ENCODE measurements at places on chromosomes 11 and 22.
A peak's percentile ranks its signal among the peaks of the same experiment; 100 is the strongest.

- DNase-seq = no peak
These were observed 49.7 kb upstream of the TTLL12 start for GRCh38 chr22:43236411-43237166.

DNA sequence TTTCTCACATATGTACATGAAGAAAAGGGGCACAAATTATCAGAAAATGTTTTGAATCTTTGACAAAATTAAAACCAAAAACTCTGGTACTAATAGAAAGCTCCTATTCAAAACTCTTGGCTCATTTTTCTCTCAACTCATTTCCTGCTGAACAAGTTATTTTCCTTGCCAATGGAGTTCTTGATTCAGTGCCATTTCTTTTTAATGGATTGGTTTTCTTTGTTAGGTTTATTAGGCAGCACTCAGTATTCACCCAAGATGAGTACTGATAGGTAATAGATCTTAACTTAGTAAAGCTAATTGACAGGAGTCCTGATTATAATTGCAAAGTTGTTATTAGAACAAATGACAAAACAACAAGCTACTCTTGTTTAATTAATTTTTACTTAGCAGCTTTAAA, 279.4 kb upstream of the PDGFD start:
- DNase-seq = peak; percentile 5

DNA sequence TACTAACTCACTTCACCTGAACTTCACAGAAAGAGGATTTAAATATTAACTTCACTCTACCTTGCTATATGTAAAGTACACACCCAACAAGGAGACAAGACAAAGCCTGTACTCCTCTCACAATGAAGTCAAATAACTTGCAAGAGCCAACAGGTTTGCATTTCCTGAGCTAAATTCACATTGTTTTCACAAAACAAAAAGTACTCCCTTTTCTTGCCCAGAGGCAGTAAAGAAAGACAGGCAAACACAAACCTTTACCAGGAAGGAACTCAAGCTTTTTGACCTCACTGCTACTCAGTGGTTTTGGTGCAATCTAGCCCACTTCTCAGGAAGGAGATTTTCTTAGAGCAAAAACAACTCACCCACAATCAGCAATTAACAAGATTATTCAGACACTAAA, 15.7 kb downstream of the USP28 start:
- DNase-seq = no peak

DNA sequence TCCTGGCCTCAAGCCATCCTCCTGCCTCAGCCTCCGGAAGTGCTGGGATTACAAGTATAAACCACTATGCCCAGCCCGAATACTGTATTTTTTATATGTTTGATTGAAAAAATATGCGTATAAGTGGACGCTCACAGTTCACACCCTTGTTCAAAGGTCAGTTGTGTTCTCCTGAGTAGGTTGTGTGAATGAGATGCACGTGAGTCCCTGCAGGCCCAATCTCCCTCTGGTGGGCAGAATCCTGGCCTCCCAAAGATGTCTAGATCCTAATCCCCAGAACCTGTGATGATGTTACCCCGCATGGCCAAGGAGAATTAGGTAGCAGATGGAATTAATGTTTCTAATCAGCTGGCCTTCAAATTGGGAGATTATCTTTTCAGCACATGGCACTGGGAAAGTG, 41.9 kb downstream of the CTTN start:
- no peak for DNase-seq

DNA sequence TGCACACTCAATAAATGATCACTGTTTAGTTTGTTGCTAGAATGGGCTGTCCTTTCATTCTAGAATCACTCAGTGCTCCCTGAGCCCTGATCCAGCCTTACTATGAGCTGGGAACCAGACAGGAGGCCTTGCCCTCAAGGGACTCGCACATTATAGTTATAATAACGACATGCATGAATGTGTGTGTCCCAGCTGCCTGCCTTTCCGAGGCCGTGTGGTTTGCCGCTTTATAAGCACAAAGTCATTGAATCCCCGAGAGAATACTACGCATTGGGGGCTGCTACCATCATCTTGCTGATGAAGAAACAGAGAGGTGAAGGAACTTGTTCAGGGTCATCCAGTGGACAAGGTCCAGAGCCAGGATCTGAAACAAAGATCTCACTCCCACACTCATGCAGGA, 75.7 kb downstream of the NFAM1 start:
- no peak for DNase-seq

GRCh38 chr11:69211920-69212797, 56.4 kb downstream of the SMIM38 start:
- DNase-seq = peak; percentile 2

GRCh38 chr11:216081-216974, 8.8 kb downstream of the RIC8A start:
- DNase-seq = no peak

DNA sequence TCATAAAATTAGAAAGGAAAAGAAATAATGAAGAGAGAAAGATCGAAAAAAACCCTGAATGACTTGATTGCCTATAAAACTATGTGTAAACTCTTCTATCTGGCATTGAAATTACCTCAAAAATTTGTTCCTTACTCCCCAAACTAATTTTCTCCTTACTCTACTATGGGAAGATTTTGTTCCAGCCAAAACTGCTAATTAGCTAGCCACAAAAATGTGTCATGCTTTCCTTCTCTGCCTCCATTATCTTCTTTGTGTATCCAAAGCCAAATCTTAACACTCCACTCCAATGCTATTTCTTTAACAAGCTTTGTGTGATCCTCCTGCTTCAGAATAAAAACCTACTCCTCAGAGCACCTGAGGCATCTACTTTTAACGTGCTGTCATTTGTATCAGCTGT, 831.2 kb downstream of the METTL15 start:
- DNase-seq = no peak

GRCh38 chr11:23206741-23207336, 346.6 kb upstream of the CCDC179 start:
- no peak for DNase-seq

GRCh38 chr22:25623310-25623734, 58.8 kb downstream of the GRK3 start:
- DNase-seq = no peak

DNA sequence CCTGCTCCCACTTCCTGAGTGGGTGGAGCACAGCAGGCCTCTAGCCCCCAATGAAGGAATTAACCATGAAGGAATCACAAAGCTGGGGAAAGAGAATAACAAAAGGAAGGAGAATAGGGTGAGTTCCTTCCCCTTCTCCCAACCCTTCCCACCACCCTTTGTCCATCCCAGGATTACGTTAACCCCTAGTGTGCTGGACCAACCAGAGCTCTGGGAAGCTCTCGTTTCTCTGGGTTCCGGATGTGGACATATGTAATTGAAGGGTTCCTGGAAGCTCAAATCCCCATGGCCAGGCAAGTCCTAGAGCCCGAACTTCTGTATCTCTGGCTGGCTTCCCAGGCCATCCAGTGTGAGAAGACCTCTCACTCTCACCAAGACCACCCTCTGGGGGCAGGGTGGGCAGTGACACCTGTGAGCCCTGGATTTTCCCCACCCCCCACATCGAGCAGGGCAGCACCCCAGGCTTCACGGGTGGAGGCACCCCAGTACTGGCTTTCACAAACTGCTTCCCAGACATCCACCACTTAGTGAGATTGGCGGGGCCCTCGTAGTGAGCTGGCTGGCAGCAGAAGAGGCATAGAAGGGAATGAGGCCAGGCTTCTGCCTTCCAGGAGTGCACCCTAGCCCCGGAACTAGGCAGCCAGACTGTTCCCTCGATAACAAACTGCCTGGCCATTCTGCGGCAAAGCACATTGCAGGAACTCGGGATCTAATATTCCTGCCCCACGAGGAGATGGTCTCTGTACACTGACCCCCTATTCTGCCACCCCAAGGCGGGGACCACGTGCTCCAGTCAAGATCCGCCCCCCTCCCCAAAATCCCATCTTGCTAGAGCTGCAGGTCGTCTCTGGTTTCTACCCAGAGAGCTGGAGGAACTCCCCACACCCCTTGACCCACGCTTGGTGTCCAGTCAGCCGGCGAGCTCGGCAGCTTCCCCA, 2.1 kb downstream of the NECTIN1 start:
- no peak for DNase-seq

GRCh38 chr22:39635719-39636118, 65.2 kb downstream of the CACNA1I start:
- no peak for DNase-seq

- DNase-seq = no peak
These were observed 21.6 kb downstream of the TMPRSS5 start for GRCh38 chr11:113684496-113684895.

- DNase-seq = no peak
These were observed 71.6 kb downstream of the KCNQ1 start for GRCh38 chr11:2516276-2517015.

GRCh38 chr11:44199816-44200215, 104.3 kb downstream of the EXT2 start:
- no peak for DNase-seq

DNA sequence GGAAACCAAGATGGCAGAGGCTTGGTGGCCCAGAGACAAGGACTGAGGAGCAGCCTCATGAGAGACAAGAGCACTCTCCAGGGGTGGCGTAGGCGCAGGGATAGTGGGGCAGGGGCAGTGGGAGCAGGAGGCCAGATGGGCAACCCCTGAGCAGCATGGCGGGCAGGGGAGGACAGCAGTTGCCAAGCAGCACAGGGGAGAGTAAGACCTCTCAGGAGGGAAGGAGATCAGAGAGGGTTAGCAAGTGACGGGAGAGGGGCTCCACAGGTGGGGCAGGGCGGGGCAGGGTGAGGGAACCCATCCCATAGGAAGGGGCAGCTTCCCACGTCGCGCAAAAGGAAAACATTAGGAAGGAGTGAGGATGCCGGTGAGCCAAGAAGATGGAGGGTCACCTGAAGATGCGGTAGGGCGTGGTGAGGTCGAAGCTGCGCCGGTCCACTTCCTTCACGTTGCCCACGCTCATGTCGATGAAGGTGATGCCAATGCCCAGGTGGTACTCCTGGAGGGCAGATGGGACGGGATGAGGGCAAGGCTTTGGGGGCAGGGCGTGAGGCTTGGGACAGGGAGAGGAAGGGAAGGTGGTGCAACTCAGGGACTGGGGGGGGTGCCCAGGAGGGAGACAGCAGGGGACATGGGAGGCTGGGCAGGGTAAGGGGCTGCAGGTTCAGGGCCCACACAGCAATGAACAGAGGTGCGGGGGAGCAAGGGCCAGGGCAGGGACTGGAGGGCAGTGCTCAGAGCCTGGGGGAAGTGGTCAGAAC, 35.4 kb upstream of the PDE2A start:
- no peak for DNase-seq

DNA sequence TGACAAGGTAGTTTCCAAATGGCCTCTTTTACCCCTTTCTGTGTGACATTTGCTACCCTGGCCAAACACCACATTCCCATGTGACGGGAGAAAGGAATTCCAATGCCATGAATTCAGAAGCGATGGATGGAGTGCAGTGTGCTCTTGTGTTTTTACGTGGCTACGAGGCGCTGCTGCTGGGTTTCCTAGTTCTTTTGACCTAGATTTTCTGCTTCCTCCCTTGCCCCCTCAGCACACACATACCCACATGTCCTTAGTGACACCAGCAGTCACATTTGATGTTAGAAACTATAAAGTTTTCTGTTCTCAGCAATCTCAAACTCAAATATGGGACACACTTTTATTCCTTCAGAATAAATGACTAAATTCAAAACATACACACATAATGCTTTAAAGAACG, 7.8 kb upstream of the TMA7B start:
- no peak for DNase-seq

- no peak for DNase-seq
These were observed 53.8 kb downstream of the SWAP70 start for GRCh38 chr11:9717719-9718118.

GRCh38 chr22:17486313-17486712, 77.0 kb upstream of the SLC25A18 start:
- DNase-seq = no peak

- DNase-seq = no peak
These were observed 250.3 kb downstream of the TBC1D22A start for GRCh38 chr22:47012589-47013370.

- no peak for DNase-seq
These were observed 1.0 kb downstream of the CCDC85B start for GRCh38 chr11:65891219-65892136.
